ENCODE measurements at places on chromosomes 13 and 19.
A peak's percentile ranks its signal among the peaks of the same experiment; 100 is the strongest.

DNA sequence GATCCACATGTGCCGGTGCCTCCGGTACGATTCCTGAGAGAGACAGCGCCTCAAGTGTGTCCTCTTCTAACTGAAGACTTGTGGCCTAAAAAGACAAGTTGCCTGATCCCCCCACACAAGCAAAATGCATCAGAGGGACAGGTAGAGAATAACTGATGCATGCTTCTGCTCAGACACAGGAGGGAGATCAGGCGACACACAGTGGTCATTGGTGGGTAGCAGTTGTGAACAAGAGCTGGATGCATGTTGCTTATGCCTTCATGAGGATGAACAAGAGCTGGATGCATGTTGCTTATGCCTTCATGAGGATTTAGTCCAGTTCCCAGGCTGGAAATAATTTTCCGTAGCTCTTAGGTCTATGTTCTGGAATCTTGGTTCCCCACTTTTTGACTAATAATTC, 505.6 kb downstream of the MYO16 start:
- DNase-seq: peak; percentile 14

GRCh38 chr13:50156561-50157127, 141.4 kb downstream of the KCNRG start:
- DNase-seq: no peak

GRCh38 chr13:47903836-47904235, 97.2 kb downstream of the SUCLA2 start:
- DNase-seq: no peak

DNA sequence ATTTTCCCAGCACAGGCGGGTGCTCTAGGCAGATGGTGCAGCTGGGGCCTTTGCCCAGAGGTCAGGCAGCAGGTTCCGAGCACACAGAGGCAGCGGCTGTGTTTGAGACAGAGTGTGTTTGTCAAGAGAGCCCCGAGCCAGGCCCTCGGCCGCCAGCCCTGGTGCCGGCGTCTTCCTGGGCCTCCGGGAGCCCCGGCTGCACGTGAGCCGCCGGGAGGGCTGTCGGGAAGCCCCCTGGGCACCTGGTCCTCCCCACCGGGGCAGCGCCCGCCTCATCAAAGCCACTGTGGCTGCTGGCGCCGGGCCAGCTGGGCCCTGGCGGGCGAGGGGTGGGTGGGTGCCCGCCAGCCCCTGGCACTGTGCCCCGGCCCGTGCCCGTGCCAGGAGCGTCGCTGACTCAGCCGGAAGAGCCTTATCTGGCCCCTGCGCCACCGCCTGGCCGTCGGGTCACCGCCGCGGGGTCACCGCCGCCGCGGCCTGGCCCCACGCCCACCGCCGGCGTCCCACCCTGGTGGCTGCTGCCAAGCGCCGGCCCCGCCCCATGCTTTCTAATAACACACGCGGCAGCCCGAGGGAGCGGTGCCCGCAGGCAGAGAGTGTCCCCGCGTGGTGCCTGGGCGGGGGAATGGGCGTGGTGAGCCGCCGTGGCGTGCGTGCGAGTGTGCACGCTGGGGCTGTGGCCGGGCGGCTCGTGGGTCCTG, 14.9 kb downstream of the ARID3A start:
- peak; percentile 54 for DNase-seq

GRCh38 chr13:64482373-64482772, 2747.8 kb downstream of the PCDH9 start:
- no peak for DNase-seq

DNA sequence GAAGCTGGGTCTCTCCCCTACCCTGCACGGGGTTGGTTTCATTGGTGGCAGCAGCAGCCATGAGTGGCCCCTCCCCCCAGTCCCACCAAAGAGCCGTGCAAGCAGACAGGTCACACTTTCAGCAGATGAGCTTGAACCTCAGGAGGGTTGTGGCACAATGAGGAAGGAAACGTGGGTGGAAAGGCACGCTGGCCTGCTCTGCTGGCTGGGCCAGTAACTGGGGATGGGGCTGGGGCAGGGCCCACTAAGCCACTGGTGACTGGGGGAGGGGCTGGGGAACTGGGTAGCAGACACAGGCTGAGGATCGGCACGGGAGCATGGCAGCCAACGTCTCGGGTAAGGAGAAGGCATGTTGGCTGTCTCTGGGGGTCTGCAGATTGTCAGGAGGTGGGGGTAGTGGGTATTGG, at the start of gene P2RY11:
Gene P2RY11 (plus strand): TSS at position 289 of the 407 bp plus-strand sequence. CDS start 29 bp downstream, at position 318.
- no peak for DNase-seq

- no peak for DNase-seq
Measured at GRCh38 chr19:5592531-5593342, 25.0 kb upstream of the TINCR start.

GRCh38 chr19:38506375-38506722, 72.9 kb downstream of the RYR1 start:
- DNase-seq: no peak

GRCh38 chr19:8494158-8494557, 8.3 kb downstream of the PRAM1 start:
- DNase-seq: peak; percentile 41

GRCh38 chr13:75685239-75685697, 49.1 kb downstream of the LMO7 start:
- no peak for DNase-seq

GRCh38 chr13:96652506-96652905, 341.8 kb downstream of the OXGR1 start:
- no peak for DNase-seq

- peak; percentile 2 for DNase-seq
Measured at GRCh38 chr13:36057041-36057440, 74.1 kb downstream of the DCLK1 start.

- DNase-seq: no peak
Measured at GRCh38 chr19:15437355-15438123, 12.2 kb downstream of the WIZ start.

- no peak for DNase-seq
Measured at GRCh38 chr19:35938282-35939224, 2.4 kb downstream of the LRFN3 start.

DNA sequence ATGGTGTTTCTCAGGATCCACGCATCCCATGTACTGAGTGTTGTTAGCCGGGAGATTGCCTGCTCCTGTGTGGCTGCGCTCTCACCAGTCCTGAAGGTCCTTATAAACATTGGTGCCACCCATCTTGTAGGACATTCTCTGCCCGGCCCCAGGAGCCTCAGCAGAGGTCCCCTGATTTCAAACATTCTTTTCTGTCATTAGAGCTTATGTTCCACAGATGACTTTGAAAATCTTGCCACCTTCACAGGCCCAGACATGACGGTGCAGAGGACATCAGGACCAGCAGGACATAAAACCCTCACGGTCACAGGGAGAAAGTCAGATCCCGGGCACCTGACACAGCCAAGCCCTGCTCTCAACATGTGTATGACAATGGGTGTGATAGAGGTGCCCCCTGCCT, 33.2 kb upstream of the PEPD start:
- no peak for DNase-seq

DNA sequence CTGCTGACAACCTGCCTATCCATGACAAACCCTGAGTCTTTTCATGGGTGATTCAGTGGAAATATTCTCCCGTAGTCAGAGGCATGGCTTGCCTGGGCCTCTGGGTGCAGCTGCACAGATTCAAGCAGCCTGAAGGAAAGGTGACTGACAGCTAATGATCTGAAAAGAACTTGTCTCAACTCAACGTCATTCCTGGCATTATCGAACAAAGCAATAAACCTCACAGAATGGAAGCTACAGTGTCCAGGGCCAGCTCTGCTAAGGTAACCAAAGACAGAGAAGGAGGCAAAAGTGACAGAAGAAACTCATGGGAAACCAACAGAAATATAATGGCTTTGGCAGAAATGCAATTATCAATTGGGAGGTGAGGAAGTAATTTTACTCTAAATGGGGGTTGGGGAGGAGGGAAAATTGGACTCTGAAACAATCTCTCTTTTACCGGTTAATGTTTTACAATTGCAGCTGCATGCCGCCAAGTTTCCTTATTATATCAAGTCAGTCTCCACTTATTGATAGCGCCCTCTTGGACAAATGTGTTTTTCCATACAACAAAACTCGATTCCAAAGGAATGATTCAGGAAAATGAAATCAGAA, 12.9 kb downstream of the STARD13 start:
- no peak for DNase-seq

DNA sequence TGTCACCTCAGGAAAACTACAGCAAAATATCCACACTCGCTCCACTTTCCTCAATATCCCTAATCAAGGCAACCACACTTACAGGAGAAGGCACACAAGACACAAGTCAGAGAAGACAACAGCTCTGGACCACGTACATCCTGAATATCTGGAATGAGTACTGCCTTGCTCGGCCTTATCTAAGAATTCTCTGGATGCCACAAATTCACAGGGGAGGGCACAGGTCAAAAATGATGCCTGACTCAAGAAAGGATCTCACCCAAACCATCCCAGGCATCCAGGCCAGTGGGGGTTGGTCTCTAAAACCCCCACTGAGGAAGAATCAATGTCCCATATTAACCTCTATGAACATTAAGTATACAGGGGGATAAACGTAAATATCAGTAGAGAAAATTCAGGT, 29.9 kb downstream of the ATP7B start:
- no peak for DNase-seq

DNA sequence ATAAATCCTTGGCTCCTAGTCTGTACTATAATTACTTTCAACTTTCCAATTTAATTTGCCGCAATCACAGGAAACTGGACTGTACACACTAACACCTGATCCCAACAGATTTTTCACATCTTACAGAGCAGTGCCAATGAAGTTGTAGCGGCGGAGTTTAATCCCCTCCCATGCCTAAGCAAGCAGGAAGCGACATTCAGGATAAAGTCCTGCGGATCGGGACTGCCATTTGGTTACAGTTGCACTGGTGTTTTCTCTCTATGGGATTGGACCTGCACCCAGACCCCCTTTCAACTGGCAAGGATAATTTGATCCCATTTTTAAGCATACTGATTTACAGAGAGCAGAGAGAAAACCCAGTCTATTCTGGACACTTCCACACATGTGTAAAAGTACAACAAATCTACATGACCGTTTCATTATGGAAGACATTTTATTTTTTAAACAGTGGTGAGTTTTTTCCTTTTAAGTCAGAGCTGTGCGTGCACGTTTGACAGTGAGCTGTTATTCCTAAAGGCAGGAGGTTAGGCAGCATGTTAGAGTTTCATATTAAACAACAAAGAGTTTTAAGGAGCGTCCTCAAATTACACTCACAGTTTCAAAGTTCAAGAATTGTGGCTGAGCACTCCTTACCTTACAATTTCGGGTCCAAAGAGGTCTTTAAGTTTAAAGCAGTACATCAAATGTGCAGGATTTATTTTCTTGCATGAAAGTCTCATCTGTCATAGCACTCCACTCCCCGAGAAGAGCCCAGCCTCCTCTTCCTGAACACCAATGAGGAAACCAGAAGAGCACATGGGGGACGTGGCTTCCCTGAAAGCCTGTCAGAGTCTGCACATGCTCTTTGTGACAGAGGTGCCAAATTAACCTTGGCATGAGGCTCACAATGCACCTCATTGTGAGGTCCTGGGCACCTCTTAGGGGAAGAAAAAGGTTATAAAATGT, 141.6 kb upstream of the RFC3 start:
- peak; percentile 16 for DNase-seq
